ENCODE measurements at places on chromosomes 7 and 10. TPM values are rescaled to one million over a fixed set of nuclear protein-coding genes. Genes with fewer than 3 reads are reported as not detected.

The AKR1C4 gene
- not detected for polyA plus RNA-seq

The GJD4 gene
- not detected for polyA plus RNA-seq

The CRHR2 gene
- polyA plus RNA-seq, result 0.06 TPM

The ITIH5 gene
- polyA plus RNA-seq, result 2.6 TPM

The MYO3A gene
- 1.2 TPM for polyA plus RNA-seq

The IMMP2L gene
- polyA plus RNA-seq, result 6.5 TPM

The DTX2 gene
- 46.2 TPM for polyA plus RNA-seq

The SYNPO2L gene
- 10.9 TPM for polyA plus RNA-seq
